NCI-H2081 treated with DMSO at 0.1 percent for 48 hours (cell line): ENCODE measurements at places on chromosomes 16 and 17.

GRCh38 chr17:43984521-43984920 lies 19.9 kb upstream of the NAGS start:
- DNase-seq = no peak

DNA sequence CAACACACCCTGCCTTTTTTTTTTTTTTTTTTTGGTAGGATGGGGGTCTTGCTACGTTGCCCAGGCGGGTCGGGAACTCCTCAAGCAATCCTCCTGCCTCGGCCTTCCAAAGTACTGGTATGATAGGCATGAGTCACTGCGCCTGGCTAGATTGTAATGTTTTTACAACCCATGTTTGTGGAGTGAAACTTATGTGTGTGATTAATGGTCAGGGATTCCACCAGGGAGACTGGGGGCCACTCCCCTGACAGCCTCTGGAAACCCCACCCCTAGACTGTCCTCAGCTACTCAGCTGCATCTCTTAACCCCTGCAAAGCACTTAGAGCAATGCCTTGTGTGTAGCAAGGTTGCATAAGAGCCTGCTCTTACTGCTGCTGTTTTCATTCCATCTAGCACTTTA lies 220.5 kb downstream of the PARN start:
- DNase-seq = no peak

DNA sequence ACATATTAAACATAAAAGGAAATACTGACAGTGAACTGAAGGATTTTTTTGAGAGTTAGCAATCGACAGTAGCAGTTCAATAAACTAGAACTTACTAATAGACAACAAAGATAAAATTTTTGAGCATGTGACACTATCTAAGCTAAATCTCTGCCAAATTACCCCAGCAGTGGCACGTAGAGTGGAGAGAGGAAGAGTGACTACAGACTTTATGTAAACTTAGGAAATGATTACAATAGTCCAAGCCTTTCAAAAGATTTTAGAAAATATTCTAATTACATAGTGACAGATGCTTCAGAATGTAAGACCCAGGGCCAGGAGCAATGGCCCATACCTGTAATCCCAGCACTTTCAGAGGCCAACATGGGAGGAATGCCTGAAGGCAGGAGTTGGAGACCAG lies 52.4 kb downstream of the CFDP1 start:
- no peak for DNase-seq

DNA sequence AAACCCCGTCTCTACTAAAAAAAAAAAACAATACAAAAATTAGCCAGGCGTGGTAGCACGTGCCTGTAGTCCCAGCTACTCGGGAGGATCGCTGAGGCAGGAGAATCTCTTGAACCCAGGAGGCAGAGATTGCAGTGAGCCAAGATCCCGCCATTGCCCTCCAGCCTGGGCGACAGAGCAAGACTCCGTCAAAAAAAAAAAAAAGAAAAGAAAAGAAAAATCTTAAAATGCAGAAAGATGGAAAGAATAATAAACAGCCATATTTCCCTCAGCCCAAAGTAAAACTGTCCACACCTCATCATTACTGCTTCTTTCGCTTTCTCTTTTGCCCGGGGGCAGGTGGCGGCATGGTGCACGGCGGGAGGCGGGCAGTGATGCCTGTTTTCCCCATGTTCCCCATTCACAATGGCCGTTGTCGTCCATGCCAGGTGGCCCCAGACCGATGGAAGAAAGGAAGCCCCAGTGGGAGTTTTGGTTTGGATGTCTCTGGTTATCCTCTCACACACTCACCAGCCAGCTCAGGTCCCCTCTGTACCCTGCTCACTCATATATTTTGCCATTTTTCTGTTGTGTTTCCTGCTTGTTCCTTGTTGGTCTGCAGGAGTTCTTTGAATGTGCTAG lies 37.0 kb upstream of the PEMT start:
- DNase-seq = no peak

GRCh38 chr17:50737118-50737698 lies 17.8 kb downstream of the LUC7L3 start:
- DNase-seq = no peak

GRCh38 chr17:7782240-7782639 lies 51.8 kb upstream of the KDM6B start:
- DNase-seq = no peak

GRCh38 chr17:77749321-77749751 lies 209.2 kb upstream of the TNRC6C start:
- no peak for DNase-seq

GRCh38 chr17:33175562-33175961 lies 117.5 kb downstream of the ASIC2 start:
- DNase-seq = no peak

DNA sequence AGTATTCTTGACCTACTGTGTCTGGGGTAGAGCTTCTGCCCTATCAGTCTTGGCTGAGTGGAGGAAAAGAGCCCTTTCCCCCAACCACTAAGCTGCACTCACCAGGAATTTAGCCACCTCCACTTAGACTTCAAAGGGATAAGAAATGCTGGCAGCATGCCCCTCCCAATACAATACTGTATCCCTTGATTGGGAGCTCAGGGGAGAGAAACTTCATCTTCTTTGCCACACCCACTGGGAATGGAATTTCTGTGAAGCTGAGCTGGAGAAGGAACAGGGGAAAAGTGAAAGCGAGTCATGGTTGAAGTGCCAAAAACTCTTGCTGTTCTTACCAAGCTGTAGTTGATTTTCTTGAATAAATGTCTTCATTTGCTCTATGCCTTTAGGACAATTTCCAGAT lies 68.8 kb downstream of the CEP112 start:
- DNase-seq = no peak

- no peak for DNase-seq
Measured at GRCh38 chr17:64661726-64661975, 456 bp downstream of the SMURF2 start.

- no peak for DNase-seq
Measured at GRCh38 chr17:53571342-53571741, 251.4 kb upstream of the KIF2B start.

GRCh38 chr16:27468941-27469531 lies 67.1 kb downstream of the IL21R start:
- DNase-seq = no peak

GRCh38 chr17:27433521-27433920 lies 22.7 kb upstream of the KSR1 start:
- DNase-seq = no peak

DNA sequence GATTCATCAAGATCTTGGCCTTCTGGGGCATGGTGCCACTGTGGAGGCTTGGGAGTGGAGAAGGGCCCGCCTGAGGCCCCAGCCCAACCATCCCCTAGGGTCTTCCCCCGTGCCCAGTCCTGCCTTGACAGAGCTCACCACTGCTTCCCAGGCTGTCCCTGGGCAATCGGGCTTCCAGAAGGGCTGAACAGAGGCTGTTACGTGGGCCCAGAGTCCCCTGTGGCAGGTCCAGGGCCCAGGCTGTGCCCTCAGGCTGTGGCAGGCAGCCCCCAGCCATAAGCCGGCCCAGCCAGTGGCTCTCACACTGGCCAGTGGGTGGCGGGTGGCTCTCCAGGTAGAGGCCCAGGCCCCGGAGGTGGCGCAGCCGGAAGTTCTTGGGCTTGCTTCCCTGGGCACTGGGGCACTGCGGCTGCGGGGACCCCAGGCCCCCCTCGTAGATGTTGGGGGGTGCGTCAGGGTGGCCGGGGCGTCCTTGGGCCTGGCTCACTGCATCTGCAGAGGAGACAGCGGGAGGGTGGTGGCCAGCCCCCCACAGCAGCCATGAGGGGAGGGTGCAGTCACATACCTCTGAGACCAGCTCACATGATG lies 809 bp downstream of the C16orf90 start:
- DNase-seq = no peak

GRCh38 chr16:88370365-88370764 lies 12.4 kb upstream of the ZNF469 start:
- DNase-seq = no peak

DNA sequence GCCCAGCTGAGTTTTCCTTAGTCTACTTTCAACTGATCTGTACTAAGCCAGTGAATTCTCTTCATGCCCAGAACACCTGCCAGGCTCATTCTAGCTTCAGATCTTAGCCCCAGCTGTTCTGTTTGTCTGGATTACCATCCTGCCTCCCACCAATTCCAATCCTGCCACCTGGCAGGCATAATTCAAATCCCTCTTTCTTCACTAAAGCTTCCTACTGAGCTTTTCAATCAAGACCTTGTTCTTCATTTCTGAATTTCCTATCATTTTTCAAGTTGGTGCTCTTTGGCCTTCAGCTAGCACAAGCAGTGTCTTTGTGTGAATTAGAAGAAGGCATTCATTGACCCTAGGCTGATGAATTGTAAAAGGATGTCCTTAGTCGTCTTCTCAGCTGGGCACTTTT lies 357.6 kb downstream of the UTP18 start:
- no peak for DNase-seq

- DNase-seq = no peak
Measured at GRCh38 chr17:76889323-76889722, 21.1 kb downstream of the MGAT5B start.

DNA sequence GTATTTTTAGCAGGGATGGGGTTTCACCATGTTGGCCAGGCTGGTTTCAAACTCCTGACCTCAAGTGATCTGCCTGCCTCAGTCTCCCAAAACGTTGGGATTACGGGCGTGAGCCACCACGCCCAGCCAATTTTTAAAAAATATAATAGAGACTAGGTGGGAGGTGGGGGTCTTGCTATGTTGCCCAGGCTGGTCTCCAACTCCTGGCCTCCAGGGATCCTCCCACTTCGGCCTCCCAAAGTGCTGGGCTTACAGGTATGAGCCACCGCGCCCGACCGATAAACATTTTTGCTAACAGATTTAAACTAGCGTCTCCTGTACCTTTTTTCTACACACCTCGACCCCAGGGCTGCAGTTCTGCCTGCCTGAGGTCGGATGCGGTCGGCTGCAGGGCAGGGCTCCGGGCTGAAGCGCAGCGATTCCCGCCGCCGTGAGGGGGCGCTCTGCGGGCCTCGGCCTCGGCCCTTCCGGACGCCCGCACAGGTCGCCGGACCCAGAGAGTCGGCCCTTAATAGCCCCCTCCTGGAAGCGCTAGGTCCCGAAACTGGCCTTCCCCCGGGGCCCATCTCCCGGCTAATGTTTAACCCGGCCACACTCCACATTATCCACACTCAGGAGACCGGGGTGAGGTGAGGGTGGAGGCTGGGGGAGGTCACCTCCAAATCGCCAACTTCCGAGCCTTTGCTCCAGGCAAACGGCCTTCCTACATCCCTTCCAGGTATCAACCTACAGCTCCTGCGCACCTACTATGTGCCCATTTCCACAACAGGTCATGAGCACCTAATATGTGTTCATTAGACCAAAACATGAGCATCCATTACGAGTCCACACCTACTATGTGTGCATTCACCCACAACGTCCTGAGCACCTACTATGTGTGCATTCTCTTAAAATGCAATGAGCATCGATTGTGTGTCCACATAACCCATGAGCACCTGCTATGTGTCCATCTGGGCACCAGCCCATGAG lies 2.0 kb upstream of the GLIS2 start:
- DNase-seq = no peak

GRCh38 chr16:88376835-88377726 lies 5.7 kb upstream of the ZNF469 start:
- no peak for DNase-seq
